ENCODE measurements at places on chromosomes 3 and 15.

GRCh38 chr15:29695489-29696167 is 126.6 kb downstream of the TJP1 start:
- DNase-seq = no peak

DNA sequence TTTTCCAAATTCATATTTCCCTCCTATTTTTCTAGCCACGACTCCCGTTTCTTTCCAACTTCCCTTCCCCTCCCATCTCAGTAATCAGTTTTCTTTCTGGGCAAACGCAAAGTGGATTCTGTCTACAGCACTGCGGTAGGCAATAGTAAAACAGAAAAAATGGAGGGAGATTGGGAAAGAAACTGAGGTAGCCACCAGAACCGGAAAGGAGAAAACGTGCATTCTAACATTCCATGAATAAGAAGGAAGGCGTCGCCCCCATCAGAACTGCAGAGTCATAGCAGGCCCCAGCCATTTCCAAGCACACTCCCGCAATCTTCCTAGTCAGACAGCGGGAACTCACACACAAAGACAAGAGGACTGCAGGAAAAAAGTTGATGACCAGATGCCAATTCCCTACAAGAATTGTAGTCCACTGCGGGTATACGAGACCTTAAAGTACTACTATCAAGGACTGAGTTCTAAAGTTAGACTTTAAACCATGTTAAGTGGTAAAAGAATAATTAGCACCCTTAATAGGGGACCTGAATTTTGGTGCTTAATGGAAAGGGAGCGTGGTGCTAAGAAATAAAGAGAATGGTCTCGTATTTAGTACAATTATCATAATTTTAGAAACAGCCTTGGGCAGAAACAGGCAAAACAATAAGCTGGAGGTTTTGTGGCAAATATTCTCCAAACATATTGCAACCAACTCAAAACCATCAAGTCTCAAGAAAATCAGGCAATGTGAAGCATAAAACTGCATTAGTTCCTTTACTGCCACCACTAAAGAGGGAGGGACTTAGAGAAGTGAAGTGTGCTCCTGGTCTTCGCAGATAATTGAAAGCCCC is 1.4 kb downstream of the PFN2 start:
- DNase-seq = no peak

- DNase-seq = no peak
Observed at GRCh38 chr3:182913889-182914288, 66.4 kb downstream of the DCUN1D1 start.

DNA sequence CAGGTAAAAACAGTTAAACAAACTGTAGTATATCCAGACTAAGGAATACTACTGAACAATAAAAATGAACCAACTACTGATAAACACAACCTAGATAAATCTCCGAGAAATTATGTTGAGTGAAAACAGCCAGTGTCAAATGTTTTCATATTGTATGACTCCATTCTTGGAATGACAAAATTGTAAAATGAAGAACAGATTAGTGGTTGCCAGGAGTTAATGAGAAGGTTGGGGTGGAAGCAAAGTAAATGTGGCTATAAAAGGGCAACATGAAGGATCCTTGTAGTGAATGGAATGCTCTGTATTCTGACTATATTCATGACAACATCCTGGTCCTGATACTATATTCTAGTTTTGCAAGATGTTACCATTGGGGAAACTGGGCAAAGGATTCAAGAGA is 27.5 kb upstream of the ACKR4 start:
- DNase-seq = no peak

DNA sequence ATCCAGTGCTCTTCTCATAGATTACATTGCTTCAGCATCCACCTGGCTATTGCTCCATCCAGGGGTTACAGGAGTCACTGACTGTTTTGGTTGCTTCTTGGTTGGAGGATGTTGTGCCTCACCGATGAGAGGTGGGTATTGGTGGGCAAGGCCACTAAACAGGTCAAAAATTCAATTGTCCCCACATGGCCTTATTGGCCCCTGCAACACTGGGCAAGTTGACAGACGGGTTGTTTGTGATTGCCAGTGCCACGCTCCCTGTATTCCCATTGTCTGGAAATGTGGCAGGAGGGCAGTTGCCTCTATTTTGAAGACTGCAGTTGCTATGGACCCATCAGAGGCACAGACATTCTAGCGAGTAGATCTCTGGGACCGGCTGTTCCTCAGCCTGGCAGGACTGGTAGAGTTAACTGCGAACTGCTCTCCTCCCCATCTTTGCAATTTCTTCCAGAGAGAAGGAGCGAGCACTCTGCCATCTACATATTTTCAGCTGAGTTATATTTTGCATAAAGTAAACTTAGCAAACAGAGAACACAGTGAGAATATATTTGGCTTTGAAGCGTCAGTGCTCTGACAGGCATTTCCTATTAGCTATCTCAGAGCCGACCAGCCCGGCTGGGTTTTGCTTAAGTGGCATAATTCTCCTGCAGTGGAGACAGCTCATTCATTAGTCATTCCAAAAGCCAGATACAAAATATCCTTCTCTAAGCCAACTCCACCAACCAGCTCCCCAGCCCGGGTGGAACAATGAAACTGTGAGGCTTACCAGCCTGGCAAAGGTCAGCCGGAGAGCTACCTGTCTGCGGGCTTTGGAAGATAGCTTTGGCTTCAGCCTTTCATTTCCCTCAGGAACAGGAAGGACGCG is 26.0 kb upstream of the MAGEF1 start:
- DNase-seq = no peak

GRCh38 chr15:53843869-53844569 is 84.6 kb upstream of the WDR72 start:
- no peak for DNase-seq

GRCh38 chr3:184349563-184350470 is 11.6 kb downstream of the CLCN2 start:
- DNase-seq = no peak

DNA sequence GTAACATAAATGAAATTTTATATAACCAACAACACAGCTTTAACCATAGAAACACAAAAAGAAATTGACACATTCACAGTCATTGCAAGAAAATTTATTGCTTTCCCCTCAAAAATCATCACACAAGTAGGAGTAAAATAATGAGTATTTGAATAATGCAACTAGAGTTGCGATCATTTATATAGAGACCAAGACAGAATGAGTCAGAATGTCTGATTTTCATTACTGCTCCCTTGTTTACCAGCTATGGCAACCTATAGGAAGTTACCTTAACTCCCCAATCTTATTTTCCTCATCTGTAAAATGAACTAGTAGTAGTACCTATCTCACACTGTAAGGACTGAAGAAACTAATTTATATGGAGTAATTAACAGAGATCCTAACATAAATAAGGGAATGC is 105.4 kb upstream of the CTDSPL start:
- no peak for DNase-seq

All from activated CD4-positive, alpha-beta T cell treated with anti-CD3 and anti-CD28 coated beads, Interleukin-2, amount 50 U/mL, for 24 hours (primary cell).